ENCODE measurements at places on chromosomes 2 and 18.

DNA sequence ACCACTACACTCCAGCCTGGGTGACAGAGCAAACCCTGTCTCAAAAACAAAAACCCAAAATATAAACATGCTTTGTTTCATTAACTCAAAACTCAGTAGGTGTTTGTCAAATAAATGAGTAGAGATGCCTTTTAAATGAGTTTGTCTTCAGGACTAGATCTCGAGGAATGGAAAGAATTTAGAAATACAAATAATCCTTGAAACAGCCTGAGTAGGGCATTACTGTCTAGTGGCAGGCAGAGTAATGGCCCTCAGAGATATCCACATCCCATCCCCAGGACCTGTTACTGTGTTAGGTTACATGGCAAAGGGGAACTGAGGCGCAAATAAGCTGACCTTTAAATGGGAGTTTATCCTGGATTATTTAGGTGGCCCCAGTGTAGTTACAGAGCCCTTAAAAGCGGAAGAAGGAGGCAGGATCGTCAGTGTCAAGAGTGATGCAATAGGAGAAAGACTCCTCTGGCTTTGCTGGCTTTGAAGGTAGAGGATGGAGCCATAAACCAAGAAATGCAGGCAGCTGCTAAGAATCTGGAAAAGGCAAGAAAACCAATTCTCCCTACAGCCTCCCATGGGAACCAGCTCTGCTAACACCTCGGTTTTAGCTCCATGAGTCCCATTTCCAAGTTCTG lies 63.0 kb downstream of the CABLES1 start:
- DNase-seq, result no peak

DNA sequence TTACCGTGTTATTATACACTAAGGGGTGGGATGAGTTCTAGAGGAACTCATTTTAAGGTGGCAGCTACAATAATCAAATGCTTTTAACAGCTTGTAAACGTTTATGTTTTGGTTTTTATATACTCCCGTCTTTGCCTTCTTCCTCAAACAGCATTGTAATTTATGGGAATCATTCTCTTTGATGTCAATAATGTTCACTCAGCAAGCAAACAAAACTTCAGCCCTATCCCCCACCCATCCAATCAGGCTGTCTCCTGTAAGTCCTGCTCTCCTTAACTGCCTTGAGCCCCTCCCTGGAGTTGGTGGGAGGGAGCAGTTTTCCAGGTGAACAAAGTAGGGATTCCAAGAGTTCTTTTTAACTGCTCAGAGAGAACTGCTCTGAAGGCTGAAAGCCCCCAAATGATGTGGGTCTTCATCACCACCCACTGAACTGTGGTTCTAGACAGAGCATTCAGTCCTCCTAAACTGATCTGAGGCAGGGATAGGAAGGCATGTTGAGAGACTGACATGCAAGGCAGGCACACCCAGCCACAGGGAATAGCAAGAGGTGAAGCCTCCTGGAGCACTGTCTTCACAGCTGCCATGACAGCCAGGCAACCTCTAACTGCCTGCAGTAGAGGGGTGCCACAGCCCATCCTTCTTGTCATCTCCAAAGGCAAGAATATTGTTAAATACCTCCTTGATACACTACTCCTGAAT lies 17.5 kb downstream of the MYO5B start:
- no peak for DNase-seq

- no peak for DNase-seq
Measured at GRCh38 chr2:10741139-10741538, 19.7 kb downstream of the ATP6V1C2 start.

DNA sequence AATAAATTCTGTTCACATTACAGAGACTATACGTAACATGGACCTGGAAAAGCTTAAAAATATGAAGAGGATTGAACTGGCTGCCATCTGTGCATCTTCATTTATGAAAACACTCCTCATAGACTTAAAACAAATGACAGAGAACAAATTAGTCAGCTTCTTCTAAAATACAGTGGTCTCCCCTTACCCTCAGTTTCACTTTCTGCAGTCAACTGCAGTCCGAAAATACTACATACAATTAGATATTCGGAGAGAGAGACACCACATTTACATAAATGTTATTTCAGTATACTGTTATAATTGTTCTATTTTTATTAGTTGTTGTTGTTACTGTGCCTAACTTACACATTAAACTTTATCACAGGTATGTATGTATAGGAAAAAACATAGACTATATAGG lies 6.5 kb downstream of the RNF103 start:
- DNase-seq, result no peak

DNA sequence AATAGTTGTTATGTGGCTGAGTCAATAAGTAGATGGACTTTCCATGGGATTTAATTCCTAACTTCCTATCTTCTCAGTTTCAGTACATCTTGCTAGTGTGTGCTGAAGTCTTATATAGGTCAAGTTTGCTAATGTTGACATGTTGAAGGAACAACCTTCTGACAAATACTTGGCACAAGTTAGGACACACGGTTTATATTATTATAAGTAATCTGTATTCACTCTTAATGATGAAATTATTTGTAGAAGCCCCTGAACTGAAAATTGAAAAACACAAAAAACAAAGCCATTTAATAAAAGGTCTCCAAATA lies 19.2 kb downstream of the ARL5A start:
- no peak for DNase-seq

DNA sequence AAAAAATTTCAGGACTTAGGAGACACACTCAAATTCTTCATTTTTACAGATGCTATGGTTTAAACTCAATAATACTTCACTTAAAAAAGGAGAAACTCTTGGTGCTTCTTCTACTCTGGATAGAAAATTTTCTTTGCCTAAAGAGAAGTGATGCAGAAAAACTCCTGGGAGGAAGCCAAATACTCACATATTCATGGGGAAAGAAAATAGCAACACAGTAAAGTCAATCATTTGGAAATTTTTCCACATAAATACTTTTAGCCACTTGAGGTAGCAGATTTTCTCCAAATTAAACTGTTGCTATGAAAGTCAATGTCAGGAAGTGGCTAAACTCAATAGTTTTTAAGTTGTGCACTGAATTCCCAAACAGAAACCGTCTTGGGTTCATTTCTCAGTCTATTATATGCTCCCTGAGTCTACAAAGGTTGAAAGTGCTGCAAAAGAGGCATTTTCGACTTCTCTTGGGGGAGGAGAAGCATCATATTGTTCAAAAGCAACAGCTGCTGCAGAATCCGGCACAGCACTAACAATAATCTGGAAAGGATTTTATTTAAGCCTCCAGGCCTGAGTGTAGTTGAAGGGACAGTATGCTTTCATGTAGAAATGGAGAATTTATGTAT lies 81.1 kb downstream of the UPP2 start:
- no peak for DNase-seq

GRCh38 chr2:231370429-231370748 lies 25.1 kb upstream of the B3GNT7 start:
- no peak for DNase-seq

DNA sequence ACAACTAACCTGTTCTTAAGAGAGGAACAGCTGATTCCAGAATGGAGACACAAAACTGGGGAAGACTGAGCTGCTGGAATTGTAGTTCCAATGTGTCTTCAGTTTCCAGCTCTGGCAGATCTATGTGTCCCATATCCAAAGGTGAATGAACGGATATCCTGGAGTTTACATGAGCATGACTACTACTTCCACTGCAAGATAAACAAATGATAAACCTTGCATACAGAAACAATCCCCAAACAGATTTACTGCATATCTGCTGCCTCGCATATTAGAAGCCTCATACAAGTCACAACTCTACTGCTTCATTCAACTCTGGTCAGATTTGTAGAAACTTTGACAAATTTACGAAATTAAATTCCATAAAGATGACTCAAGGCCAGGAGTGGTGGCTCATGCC lies 15.0 kb downstream of the RTTN start:
- no peak for DNase-seq

DNA sequence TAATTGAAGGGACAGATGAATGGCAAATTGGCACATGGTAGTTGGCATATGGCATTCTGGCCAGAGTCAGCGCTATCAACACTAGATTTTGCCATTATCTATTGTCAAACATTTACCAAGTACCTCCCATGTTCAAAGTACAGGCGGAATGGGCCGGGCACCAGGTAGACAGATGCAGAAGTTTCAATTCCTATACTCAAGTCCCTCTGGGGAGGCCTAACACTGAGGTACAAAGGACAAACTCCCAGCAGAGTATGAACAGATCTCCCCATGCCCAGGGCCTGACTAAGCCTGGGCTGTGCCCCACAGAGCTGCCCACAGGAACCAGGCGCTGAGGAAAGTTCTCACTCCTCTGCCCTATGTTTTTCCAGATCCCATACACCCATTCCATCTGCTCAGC lies 257.5 kb upstream of the KLHL29 start:
- DNase-seq, result no peak

Measured in stimulated activated CD4-positive, alpha-beta T cell treated with anti-CD3 and anti-CD28 coated beads, Interleukin-4, amount 100 ng/mL, for 48 hours (primary cell).